ENCODE measurements at places on chromosomes 7 and 10. TPM values are rescaled to one million over a fixed set of nuclear protein-coding genes. Genes with fewer than 3 reads are reported as not detected.

The FUOM gene
- 16.1 TPM for total RNA-seq

The GIMAP1 gene
- total RNA-seq: not detected

The PON3 gene
- total RNA-seq: 37.0 TPM

The GET4 gene
- 59.8 TPM for total RNA-seq

The OLAH gene
- 0.77 TPM for total RNA-seq

The PARP12 gene
- total RNA-seq: 20.1 TPM

The OR2A12 gene
- total RNA-seq: not detected

The TEX36 gene
- not detected for total RNA-seq

All from A549 treated with Hydrocortisone at 1 μM for 4 hours (cell line).